ENCODE measurements at places on chromosomes 7 and 10.
A peak's percentile ranks its signal among the peaks of the same experiment; 100 is the strongest.

GRCh38 chr7:155069992-155070751 lies at the start of gene HTR5A:
HTR5A (plus strand) TSS chr7:155070324; CDS start chr7:155070900, 576 bp downstream.
- DNase-seq, result peak; percentile 65

GRCh38 chr7:70696201-70696754 lies 435.7 kb upstream of the GALNT17 start:
- DNase-seq, result peak; percentile 34

DNA sequence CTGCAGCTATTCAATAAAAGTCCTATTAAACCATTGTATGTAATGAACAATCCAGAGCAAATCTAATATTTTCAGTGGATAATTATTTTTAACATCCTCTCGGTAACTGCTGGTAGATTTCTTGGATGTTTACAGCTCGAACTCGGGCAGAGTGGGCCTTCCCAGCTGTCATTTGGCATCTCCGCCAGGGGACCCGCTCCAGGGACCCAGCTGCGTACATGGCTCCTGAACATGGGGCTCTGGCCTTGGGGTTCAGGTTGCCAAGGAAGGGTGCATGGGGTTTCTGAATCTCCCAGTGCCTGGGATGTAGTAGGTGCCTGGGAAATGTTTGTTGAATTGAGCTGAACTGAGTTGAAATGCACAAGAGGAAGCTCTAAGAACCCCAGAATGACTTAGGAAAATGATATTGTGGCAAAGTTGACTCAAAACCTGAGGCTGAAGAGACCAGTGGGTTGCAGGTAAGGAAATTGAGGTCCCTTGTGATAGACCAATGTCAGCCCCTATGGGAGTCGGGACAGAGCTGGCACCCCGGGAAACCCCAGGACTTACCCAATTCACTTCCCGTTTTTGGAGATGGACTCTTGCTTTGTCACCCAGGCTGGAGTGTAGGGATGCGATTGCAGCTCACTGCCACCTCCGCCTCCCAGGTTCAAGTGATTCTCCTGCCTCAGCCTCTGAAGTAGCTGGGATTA lies 228.4 kb downstream of the CUX1 start:
- no peak for DNase-seq

DNA sequence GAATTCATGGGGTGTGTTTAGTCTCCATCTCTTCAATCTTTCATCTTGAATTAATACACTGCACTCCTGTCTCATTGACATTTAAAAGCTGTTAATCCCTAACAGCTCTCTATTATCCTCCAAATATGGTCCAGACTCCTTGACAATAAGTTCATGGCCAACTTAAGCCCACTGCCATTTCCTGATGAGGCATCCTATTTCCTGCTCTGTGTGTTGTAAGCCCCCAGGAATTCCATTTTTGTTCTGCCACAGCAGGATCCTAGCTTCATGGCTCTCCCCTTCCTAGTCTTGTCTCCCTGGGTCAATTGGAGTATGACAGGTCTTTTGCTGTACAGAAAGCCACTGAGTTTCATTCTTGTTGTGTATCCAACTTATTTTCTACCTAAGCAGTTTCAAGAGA lies 218.8 kb downstream of the OTUD1 start:
- DNase-seq, result no peak

DNA sequence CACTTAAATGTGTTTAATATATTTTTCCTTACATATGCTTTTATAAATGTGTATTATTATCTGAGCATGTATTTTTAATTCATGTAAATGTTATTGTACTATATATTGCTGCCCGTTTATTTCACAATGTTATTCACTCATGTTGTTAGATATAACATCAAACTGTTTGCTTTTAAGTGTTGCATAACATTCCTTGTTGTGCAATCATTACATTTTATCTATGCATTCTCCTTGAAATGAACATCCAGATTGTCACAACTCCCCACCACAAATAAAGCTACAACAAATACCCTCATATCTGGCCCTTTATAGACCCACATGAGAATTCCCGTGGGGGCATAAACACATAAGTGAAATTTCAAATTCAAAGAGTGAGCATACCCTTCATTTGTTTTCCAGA lies 264.2 kb downstream of the HPSE2 start:
- DNase-seq, result no peak

GRCh38 chr10:79147796-79148451 lies 79.2 kb downstream of the ZMIZ1 start:
- no peak for DNase-seq

DNA sequence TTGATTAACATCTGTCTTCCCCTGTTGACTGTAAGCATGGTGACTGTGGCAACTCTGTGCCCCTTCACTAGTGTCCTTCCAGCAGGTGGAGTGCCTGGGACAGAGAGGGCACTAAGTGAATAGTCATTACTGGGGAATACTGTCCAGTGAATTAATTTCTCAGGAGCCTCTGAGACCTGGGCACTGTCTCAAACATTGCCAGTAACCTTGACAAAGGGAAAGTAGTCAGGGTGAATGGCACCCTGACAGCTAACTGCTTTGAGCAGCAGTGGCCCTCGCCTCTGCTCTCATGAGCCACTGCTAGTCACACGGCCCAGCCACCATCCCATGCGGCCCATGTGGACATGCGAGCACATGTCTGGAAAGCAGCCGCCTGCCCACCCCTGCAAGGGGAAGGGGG lies 13.1 kb upstream of the GRB10 start:
- DNase-seq, result no peak

GRCh38 chr7:91554883-91555282 lies 290.6 kb downstream of the FZD1 start:
- no peak for DNase-seq

GRCh38 chr7:149662591-149663095 lies 110.7 kb downstream of the ZNF467 start:
- peak; percentile 53 for DNase-seq

DNA sequence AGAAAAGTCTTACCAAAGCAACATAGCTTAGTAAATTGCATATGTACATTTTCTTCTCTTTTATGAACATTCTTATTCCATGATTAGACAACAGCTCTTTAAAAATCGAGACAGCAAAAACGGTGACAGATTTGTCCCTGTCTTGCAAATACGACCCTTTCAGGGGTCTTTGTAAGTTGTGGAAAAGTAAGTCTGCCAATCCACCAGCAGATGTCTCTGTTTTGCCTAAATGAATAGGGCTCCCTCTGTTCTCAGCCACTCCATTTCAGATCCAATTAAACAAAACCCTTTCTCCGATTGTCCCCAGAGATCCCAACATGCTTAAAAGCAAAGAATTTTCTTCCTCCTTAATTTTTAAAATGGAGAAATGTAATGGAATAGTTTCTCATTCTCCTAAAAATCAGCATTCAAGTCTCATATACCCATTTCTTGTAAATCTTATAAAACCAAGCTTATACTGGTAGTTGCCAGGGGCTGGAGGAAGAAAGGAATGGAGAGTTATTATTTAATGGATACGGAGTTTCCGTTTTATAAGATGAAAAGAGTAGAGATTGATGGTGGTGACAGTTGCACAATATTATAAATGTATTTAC lies 61.0 kb upstream of the NFE2L3 start:
- peak; percentile 43 for DNase-seq

- no peak for DNase-seq
Measured at GRCh38 chr7:69309601-69310000, 288.7 kb upstream of the AUTS2 start.

DNA sequence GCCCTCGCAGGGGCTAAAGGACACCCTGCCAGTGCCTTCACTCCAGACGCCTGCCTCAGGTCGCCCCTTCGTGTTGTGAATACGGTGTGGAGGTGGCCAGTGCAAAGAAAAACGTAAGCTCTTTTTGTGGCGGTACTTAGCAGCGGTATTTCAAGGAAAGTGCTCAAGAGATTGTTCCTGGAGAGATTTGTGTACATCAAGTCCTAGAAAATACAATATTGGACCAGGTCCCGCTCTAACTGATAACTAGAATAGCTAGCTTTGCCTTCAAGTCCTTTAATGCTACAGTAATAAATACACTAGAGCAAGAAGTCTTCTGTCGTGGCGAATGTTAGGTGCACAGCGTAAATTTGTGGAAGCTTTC lies 689 bp downstream of the PLCE1 start:
- DNase-seq, result no peak

DNA sequence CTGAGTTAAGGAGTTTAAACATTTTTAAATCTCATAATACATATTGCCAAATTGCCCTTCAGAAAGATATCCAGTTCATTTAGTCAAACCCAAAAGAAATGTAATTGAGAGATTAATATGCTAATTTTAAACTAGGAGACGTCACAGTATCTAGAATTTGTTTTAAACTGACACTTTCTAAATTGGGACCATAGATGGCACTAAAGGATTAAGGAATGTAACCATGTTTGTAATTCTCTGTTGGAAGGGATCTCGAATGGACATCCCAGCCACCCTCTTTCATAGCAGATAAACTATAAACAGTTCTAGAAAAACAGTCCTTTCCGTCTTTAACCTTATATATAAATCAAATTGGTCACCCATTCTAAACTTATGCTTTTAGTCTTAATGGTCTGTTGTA lies 30.0 kb upstream of the SAMD9L start:
- DNase-seq, result peak; percentile 37

DNA sequence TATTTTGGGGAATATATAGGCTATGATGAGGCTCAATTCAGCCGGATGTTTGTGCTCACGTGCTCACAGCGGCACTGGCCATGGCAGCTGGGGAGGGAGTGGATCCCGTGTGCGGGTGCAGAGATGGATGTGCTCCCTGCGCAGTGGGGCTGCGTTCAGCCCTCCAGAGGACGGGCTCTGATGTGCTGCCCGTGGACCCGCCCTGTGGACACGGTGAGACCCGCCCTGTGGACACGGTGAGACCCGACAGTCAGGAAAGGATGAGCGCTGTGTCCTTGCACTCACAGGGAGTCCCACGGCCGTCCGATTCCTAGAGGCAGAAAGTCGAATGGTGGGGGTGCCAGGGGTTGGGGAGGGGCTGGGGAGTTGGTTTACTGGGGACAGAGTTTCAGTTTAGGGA lies 89.0 kb downstream of the DNAJB6 start:
- DNase-seq, result no peak

DNA sequence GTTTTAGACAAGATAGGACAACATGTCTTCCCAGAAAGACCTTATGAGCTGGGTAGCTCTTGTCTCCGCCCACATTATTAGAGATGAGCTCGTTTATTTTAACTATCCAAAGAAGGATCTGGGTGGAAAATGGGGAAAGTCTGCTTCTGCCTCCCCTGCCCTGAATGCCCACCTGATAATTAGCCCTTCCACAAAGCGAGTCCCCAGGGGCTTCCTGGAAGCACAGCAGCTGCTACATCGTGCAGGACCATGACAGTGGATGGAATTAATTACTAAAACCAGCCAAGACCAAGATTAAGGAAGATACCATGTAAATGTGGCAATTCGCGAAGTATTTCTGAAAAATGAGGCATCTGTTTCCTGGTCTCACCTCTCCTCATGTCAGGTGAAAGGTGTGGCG lies 374.4 kb downstream of the PAXIP1 start:
- no peak for DNase-seq

- DNase-seq, result peak; percentile 98
Measured at GRCh38 chr7:134593530-134594392, 44.9 kb downstream of the AKR1B15 start.

DNA sequence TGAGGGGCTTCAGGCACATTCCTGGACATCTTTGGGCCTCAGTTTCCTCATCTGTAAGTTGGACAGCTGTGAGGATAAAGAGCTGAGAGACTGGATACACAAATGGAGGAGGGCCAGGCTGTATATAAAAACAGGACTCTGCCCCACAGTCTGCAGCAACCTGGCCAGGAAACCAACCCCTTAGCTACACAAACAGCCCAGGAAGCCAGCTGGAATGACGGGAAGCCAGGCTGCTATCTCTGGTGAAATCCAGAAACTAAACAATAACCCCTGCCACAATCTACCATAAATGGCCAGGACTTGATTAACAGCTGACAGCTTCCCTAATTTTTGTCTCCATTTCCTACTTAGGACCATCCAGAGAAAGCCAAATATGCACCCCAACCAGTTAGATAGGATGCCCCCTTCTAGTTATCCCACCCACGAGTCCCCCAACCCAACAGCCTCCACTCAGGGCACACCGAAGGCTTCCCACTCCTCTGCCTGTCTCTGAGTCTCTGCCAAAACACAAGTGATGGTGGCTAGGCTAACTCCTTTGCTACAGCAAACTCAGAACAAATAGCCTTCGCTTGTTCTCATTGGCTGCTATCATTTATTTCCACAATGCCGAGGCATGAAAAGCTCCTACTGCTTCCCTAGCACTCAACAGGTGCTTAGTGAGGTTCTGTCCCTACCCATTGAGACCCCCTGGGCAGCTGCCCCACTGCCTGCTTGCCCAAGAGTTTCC lies 110.0 kb upstream of the TCF7L2 start:
- DNase-seq, result no peak

DNA sequence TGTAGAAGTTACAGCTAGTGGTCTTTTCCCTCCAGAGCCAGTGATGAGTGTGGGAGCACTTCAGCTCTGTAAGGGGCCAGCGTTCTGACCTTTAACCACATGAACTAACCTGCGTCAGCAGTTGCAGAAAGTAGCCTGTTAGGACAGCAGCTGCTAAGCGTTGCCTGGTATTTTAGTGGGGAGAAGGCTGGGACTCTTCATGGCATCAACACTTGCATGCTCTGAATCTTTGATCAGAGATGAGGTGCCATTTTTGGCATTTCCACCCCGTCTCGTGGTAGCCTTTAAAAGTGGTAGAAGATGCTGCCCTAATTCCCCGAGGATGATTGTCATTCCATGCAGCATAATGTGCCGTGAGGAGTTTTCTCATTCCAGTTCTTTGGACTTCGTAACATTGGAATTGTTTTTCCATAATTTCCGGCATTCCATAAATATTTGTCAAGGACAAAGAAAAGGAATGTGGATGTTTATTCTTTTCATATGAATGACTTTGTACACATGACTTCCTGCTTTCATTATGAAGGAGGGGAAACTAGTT lies 92.2 kb downstream of the AVL9 start:
- DNase-seq, result peak; percentile 64

DNA sequence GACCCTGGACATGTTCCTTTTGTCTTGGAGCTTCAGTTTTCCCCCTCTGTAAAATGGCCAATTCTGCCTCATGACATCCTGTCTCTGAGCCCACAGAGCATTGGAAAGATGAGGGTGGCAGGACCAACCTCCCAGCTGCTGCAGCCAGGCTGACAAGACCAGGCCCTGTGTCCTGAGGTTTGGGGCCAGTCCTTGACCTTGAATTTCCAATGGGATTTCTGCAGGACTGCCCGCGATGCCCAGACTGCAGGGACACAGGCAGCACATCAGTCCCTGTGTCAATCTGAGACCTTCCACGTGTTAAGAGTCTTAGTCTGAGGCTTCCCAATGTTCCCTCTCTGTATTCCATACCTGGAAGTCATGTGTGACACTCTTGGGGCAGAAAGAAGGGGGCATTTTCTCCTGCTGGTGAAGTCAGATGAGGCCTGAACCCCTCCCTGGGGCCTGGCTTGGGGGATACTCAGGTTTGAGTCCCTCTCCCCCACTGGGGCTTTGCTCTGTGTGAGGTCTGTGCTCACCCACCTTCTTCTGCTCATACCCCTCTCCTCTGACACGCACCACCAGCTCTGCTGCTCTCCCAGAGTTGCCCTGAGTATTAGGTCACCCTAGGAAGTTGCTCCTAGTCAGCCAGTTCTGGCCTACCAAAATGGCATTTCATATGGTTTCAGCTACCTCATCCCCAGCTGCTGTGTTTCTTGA lies 79.2 kb downstream of the ADCY1 start:
- DNase-seq, result no peak

GRCh38 chr7:15461576-15461975 lies 100.2 kb downstream of the AGMO start:
- no peak for DNase-seq

All from foreskin melanocyte (primary cell).